ENCODE measurements at places on chromosomes 7 and 10.

GRCh38 chr10:660970-661596 is 28.4 kb downstream of the DIP2C start:
- no peak for DNase-seq

- peak; percentile 69 for DNase-seq
Measured at GRCh38 chr7:2104107-2104710, 128.5 kb downstream of the MAD1L1 start.

DNA sequence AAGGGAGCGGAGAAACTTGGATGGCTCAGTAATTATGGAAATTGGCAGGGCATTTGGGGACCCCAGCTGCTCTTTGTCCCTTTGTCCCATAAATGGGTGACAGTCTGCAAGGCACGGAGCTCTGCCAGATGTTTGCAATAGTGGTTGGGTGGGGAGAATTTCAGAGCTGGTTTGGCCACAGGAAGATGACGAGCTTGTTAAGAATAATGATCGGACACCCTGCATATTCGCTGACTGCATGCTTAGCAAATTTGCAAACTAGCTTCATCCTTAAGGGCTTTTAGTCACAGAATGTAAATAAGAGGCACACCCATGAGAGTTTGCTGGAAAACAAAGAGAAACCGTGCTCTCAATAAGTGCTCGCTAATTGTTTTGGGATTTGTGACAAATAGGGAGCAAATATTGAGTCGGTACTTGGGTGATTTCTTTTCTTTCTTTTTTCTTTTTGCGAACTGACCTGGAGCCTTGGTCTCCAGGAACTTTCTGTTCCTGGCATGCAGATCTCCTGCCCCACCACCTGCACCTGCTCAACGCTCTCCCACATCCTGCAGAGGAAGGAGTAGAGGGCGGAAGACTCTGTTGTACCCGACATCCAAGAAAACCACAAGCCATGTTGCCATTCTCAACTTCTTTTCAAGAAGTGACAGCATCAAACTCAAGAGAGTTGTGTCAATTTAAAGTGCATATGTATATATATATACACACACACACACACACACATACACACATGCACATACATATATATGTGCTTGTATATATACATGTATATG is 238.9 kb downstream of the CAMK1D start:
- no peak for DNase-seq

DNA sequence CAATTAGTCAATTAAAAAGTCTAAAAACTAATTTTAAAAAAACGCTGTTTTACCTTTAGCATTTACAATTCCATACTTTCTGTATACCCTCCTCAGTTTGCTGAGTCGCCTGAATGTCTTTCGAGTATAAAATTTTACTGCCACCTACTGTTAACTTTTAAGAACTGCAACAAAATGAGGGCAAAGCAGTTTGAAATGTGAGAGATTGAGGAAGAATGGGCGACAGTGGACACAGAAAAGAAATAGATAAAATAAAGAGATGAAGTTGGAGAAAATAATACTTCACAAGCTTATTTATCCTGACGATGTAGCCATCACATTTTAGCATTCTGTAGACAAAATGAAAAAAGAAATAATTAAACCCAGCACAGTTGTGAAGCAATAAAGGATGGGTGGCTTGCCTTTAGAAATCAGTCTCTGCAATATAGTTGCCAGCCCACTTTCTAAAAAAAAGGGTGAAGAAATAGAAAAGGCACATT is 110.8 kb upstream of the PTN start:
- DNase-seq: no peak

DNA sequence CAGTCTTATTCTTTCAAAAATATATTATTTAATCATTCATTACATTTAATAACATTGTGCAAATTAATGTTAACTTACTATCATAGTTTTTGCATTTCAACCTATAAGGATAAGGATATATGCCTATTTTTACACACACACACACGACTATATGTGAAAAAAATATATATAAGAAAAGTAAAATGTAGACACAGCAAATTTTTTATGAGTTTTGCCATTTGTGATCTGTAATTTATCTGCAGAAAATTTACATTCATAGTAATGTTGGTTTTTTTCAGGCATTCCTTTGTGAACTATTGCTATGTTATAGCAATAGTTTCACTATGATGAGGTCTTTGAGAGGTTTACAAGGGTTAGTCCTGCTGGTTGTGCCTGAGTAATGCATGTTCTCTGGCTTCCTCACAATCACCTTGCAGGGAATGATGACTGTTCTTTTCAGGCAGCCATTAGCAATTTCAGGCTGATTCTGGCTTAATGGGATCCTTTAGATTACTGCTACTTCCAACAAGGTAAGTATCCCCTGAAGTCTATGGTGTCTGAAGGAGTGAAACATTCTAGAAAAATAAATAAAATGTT is 183.7 kb upstream of the CDK1 start:
- DNase-seq: no peak

DNA sequence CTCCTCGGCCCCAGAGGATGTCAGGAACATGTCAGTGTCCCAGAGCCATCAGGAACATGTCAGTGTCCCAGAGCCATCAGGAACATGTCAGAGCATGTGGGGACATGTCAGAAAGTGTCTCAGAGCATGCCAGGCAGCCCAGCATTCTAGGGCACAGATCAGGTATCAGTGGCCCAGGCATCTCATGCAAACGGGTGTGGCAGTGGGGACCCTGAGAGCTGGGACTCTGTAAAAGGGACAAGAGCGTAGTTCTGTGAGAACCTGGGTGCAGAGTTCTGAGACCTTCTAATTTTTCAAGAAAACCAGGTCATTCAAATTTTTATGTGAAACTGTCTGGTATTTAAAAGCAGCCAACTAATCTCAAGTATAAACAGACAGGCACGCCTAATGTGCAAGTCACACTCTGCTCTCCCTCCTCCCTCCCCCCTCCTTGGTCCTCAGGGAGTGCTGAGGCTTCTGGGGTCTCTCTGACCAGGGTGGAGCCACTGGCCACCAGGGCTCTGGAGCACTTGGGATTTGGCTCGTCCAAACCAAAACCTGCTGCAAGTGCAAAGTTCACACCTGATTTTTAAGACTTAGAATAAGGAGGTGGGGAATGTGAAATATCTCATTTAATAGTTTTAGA is 64.6 kb downstream of the ALOX5 start:
- DNase-seq: no peak

- DNase-seq: no peak
Measured at GRCh38 chr7:158820656-158821055, 8.7 kb downstream of the ESYT2 start.

GRCh38 chr7:101858437-101859385 is 41.3 kb downstream of the CUX1 start:
- no peak for DNase-seq

- no peak for DNase-seq
Measured at GRCh38 chr10:115706026-115706425, 567.0 kb downstream of the GFRA1 start.

GRCh38 chr7:92325173-92325572 is 79.4 kb downstream of the ANKIB1 start:
- no peak for DNase-seq

- DNase-seq: no peak
Measured at GRCh38 chr7:38383281-38383680, 109.8 kb upstream of the TARP start.

DNA sequence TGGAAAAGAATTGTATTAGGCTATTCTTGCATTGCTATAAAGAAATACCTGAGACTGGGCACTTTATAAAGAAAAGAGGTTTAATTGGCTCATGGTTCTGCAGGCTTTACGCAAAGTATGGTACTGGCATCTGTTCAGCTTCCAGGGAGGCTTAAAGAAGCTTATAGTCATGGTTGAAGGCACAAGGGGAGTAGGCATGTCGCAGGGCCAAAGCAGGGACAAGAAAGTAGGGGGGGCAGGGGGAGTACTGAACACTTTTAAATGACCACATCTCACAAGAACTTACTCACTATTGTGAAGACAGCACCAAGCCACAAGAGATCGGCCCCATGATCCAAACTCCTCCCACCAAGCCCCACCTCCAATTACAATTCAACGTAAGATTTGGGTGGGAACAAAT is 152.5 kb upstream of the PHF14 start:
- DNase-seq: no peak

DNA sequence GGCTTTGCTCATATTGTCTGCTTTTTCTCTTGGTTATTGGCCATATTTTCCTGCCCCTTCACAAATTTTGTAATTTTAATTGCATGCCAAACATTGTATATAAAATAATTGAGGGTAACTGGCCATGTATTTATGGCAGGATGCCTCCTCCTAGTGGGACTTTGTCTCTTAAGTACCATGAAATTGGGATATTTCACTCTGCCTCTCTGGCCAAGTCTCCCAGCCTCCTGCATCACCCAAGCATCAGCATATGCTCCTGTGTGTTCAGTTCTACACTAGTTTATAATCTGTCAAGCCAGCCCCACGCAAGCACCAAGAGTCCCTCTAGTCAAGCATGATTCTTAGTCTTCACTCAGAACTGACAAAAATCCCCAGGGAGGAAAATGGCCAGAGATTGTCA is 44.2 kb upstream of the FHIP2A start:
- DNase-seq: no peak

DNA sequence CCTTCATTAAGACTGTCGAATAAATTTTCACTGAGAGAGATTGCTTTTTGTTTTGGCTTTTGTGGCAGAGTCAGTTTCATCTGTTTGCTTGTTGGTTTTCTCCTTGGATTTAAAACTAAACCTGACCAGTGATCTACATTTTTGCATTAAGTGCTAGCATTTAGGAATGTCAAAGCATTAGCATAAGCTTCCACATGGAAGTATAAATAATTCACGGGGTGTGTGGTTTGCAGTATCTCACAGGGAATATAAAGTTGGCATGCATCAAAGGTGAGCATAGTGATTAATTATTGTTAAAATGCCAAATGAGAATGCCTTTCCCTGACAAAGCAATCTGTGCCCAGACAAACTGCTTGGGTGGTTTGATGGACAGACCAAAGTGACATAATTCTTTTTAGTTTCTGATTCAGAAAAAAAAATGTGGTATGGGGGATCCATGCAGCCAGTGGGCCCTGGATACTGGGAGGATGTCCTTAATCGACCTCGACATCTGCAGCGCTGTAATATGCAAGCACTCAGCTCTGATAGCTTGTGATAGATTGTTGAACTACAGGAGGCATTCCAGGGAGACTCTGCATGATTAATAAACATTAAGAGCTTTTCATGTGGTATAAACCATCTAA is 339.3 kb upstream of the POM121L12 start:
- no peak for DNase-seq

GRCh38 chr10:87767253-87767652 is 50.8 kb downstream of the ATAD1 start:
- no peak for DNase-seq
